ENCODE measurements at places on chromosomes 13 and 19. TPM values are rescaled to one million over a fixed set of nuclear protein-coding genes. Genes with fewer than 3 reads are reported as not detected.
A peak's percentile ranks its signal among the peaks of the same experiment; 100 is the strongest.

DNA sequence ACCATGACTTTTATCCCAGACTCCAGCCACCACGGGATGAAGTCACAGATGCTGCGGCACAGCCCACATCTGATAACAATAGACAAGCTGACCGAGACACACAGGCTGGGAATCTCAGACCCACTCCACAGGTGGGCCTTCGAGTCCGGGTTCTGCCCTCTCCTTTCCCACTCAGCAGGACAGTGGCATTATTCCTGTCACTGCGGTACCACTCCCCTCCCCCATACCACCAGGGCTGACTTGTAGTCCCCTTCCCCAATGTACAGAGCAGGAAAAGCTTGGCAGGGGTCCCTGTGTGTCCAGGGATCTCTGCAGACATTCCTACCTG, 179 bp upstream of the AMER2 start:
- no peak overlapping the region for H3K27ac ChIP-seq
- no peak for DNase-seq
- H3K27me3 ChIP-seq = peaks cover 34% of the 10 kb centered on the region

- H3K27me3 ChIP-seq = no peaks in the 10 kb centered on the region
- H3K36me3 ChIP-seq = no peaks in the 10 kb centered on the region
- no peak overlapping the region for H3K27ac ChIP-seq
- H3K4me3 ChIP-seq = no peak overlapping the region
- peaks cover 8% of the 10 kb centered on the region for H3K4me1 ChIP-seq
Observed at GRCh38 chr19:55212447-55212846, 3.1 kb upstream of the PTPRH start.

GRCh38 chr19:1037621-1038064, 2.3 kb upstream of the ABCA7 start:
- H3K4me3 ChIP-seq = no peak overlapping the region
- H3K36me3 ChIP-seq = peaks cover 27% of the 10 kb centered on the region
- H3K27ac ChIP-seq = no peak overlapping the region
- H3K4me1 ChIP-seq = peaks cover 28% of the 10 kb centered on the region
- H3K27me3 ChIP-seq = no peaks in the 10 kb centered on the region

GRCh38 chr19:44847144-44848035, 1.3 kb downstream of the NECTIN2 start:
- H3K27ac ChIP-seq = peak overlapping the region; percentile 98
- peak; percentile 86 for DNase-seq
- H3K27me3 ChIP-seq = no peaks in the 10 kb centered on the region
- H3K36me3 ChIP-seq = no peaks in the 10 kb centered on the region
- peak overlapping the region; percentile 94 for H3K4me3 ChIP-seq
- peaks cover 38% of the 10 kb centered on the region for H3K4me1 ChIP-seq

- H3K27me3 ChIP-seq = no peaks in the 10 kb centered on the region
- DNase-seq = no peak
- H3K4me3 ChIP-seq = no peak overlapping the region
- no peaks in the 10 kb centered on the region for H3K4me1 ChIP-seq
- no peaks in the 10 kb centered on the region for H3K36me3 ChIP-seq
Observed at GRCh38 chr19:15790096-15790495, 2.6 kb downstream of the OR10H5 start.

GRCh38 chr13:40479196-40479845, 187.1 kb downstream of the FOXO1 start:
- H3K27ac ChIP-seq = no peak overlapping the region
- peaks cover 42% of the 10 kb centered on the region for H3K4me1 ChIP-seq
- DNase-seq = no peak

- H3K4me1 ChIP-seq = peaks cover 9% of the 10 kb centered on the region
- H3K4me3 ChIP-seq = no peak overlapping the region
- no peak overlapping the region for H3K27ac ChIP-seq
- no peak for DNase-seq
- no peaks in the 10 kb centered on the region for H3K27me3 ChIP-seq
Observed at GRCh38 chr19:49447485-49448431, 3.9 kb downstream of the PIH1D1 start.

ZNF90 gene
- 3.0 TPM for total RNA-seq

DNA sequence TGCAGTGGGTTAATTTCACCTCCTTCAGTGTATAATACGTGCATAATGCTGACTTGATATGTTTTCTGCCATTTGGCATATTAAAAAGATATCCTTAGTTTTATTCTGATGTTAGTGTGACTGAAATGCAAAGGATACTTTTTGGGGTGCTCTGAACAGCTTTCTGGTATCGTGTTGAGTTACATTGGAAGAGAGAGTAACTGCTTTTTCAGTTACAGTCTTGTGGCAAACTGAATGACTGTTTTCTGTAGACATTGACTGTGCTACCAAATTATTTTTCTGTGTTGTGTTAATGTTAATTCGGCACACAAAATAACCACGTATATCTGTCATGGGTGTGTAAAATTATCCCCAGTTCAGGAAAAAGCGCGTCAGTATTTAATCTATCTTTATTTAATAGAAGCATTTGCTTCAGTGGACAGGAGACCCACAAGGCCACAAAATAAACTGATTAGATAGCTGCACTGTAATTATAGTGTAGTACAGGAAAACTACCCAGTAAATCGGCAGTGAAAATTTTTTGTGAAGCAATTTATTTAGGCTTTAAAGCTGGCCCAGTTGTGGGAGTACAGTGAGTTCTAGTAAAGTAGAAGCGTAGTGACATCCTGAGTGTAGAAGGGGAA, 2.5 kb downstream of the URI1 start:
- no peak for DNase-seq
- peaks cover 23% of the 10 kb centered on the region for H3K4me1 ChIP-seq
- H3K27ac ChIP-seq = no peak overlapping the region

DNA sequence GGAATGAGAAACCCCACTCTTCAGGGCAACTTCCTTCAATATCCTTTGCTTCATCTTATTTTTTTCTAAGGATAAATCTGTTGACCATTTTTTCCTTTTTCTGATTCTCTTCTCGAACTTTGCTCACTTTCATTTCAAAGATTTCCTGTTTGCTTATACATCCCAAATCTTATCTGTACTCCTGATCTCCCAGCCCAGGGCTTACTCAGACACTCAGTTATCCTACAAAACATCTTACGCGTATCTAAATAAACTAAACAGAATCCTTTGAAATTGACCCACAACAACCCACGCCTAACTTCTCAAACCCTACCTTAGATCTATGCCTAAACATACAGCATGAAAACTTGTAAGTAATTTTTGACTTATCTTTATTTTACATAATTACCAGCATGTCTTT, 179.2 kb downstream of the ABCC4 start:
- no peak for DNase-seq
- no peak overlapping the region for H3K4me3 ChIP-seq
- no peaks in the 10 kb centered on the region for H3K27me3 ChIP-seq

ICAM4 gene
- total RNA-seq = 0.41 TPM

DNA sequence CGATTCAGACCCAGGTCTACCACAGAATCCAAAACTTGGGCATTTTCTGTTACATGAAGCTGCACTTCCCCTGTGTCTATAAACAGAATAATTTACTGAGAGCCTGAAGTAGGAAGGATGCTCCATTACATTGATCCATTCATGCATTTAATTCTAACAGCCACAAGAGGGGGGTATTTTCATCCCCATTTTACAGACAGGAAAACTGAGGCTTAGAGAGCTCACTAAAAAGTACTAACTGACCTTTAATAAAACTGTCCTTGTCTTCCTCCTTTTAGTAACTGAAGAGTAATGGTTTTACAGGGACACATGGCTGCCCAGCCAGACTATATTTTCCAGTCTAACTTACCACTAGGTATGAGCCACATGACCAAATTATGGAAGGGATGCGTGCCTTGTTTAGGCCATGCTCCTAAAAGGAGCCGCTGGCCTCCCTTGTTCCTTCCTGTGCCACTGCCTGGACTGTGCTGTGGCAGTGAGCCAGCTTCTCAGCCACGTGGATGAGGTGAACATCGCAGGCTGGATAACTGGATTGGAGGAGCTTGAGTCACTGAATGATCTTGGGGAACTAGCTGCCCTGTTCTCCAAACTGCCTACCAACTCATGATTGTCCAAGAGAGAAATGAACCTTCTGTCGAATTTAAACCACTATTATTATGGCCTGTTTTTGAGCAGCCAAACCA, 108.3 kb downstream of the DOCK9 start:
- no peaks in the 10 kb centered on the region for H3K27me3 ChIP-seq
- H3K27ac ChIP-seq = no peak overlapping the region
- H3K4me1 ChIP-seq = no peaks in the 10 kb centered on the region
- peaks cover 17% of the 10 kb centered on the region for H3K36me3 ChIP-seq
- no peak overlapping the region for H3K4me3 ChIP-seq

GRCh38 chr13:61664801-61665705, 249.4 kb upstream of the PCDH20 start:
- peak; percentile 19 for DNase-seq
- H3K27ac ChIP-seq = no peak overlapping the region
- H3K36me3 ChIP-seq = no peaks in the 10 kb centered on the region
- H3K27me3 ChIP-seq = no peaks in the 10 kb centered on the region

DNA sequence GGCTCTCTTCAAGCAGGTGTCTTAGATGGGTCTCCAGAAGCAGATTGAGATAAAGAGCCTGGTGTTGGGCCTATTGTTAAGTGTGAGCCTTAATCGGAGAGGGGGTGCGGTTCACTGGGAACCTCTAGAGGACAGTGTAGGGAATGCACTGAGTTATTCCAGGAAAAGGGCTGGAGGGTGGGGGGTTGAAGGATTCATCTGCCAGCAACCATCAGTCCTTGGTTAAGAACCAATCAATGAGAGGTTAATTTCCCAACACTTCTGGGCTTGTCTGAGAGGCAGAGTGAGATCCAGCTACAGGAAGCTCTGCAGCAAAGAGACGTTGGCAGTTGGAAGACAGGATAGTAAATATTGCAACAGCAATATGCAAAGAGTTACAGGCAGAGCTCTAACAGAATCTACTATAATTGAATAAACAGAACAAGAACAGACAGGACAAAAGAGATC, 28.7 kb downstream of the CYP4F2 start:
- no peaks in the 10 kb centered on the region for H3K4me1 ChIP-seq
- no peaks in the 10 kb centered on the region for H3K36me3 ChIP-seq
- H3K27me3 ChIP-seq = peaks cover 12% of the 10 kb centered on the region
- H3K27ac ChIP-seq = no peak overlapping the region

GRCh38 chr13:84255226-84255797, 373.0 kb upstream of the SLITRK1 start:
- no peak overlapping the region for H3K27ac ChIP-seq
- no peaks in the 10 kb centered on the region for H3K36me3 ChIP-seq
- DNase-seq = no peak
- H3K4me1 ChIP-seq = no peaks in the 10 kb centered on the region

AP2A1 gene
- total RNA-seq = 253 TPM

- no peak overlapping the region for H3K4me3 ChIP-seq
- no peaks in the 10 kb centered on the region for H3K36me3 ChIP-seq
- H3K27ac ChIP-seq = no peak overlapping the region
- no peaks in the 10 kb centered on the region for H3K4me1 ChIP-seq
Observed at GRCh38 chr13:111017755-111018459, 97.2 kb upstream of the ARHGEF7 start.

- H3K27ac ChIP-seq = peak overlapping the region; percentile 57
- H3K4me3 ChIP-seq = no peak overlapping the region
- no peaks in the 10 kb centered on the region for H3K27me3 ChIP-seq
- peak; percentile 84 for DNase-seq
Observed at GRCh38 chr19:45424191-45425058, 708 bp upstream of the ERCC1 start.

GRCh38 chr19:15118789-15119494, 11.7 kb downstream of the SYDE1 start:
- no peaks in the 10 kb centered on the region for H3K36me3 ChIP-seq
- DNase-seq = no peak

DNA sequence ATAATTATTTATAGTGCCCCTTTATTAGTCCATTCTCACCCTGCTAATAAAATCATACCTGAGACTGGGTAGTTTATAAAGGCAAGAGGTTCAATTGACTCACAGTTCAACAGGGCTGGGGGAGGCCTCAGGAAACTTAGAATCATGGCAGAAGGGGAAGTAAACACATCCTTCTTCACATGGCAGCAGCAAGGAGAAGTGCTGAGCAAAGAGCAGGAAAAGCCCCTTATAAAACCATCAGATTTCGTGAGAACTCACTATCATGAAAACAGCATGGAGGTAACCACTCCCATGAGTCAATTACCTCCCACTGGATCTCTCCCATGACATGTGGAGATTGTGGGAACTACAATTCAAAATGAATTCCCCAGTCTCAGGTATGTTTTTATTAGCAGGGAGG, 89.9 kb upstream of the STARD13 start:
- no peaks in the 10 kb centered on the region for H3K36me3 ChIP-seq
- peaks cover 10% of the 10 kb centered on the region for H3K4me1 ChIP-seq
- no peak overlapping the region for H3K27ac ChIP-seq
- no peak for DNase-seq

- no peaks in the 10 kb centered on the region for H3K36me3 ChIP-seq
- DNase-seq = no peak
- no peak overlapping the region for H3K27ac ChIP-seq
- no peaks in the 10 kb centered on the region for H3K4me1 ChIP-seq
- H3K27me3 ChIP-seq = no peaks in the 10 kb centered on the region
- no peak overlapping the region for H3K4me3 ChIP-seq
Observed at GRCh38 chr19:16295057-16295456, 29.6 kb upstream of the KLF2 start.

GRCh38 chr19:42985588-42985987, 40.7 kb downstream of the PSG11 start:
- no peaks in the 10 kb centered on the region for H3K36me3 ChIP-seq
- no peak overlapping the region for H3K27ac ChIP-seq
- H3K4me1 ChIP-seq = no peaks in the 10 kb centered on the region
- H3K27me3 ChIP-seq = no peaks in the 10 kb centered on the region

DNA sequence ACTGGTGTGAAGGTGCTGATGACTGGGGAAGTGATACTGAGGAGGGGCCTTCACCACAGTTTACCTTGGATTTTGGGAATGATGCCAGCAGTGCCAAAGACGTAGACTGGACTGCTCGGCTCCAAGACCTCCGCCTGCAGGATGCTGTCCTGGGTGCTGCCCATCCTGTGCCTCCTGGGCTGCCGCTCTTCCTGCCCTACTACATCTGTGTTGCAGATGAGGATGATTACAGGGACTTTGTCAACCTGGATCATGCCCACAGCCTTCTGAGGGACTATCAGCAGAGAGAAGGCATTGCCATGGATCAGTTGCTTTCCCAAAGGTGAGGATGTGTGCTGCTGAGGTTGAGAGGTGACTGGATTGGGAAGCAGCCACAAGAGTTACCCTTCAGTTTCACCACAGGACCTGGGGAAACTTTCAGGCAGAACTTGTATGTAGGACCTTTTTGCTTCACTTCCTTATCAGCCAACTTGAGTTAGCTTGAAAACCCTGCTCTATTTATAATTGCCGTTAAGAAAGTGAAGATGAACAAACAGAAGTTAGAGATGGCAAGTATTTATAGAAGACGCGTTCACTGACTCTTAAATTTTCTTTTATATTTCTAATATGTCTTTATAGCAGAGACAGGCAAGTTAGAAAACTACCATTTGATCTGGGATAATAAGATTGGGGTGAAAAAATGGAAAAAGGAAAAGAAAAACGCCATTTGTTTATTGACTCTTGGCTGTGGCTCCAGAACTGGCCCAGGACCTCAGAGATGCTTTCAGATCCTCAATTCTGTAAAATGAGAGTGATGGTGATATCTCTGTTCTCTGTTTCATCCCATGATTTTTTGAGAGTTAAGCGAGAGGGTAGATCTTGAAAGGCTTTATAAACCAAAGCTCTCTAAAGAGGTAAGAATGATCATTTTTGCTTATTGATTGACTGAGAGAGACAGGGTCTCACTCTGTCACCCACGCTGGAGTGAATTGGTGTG, 5.3 kb downstream of the PDCD2L start:
- DNase-seq = no peak
- no peaks in the 10 kb centered on the region for H3K4me1 ChIP-seq
- no peaks in the 10 kb centered on the region for H3K27me3 ChIP-seq

GRCh38 chr13:31674051-31674450, 65.3 kb upstream of the RXFP2 start:
- H3K4me1 ChIP-seq = no peaks in the 10 kb centered on the region
- no peak overlapping the region for H3K4me3 ChIP-seq
- H3K36me3 ChIP-seq = no peaks in the 10 kb centered on the region
- no peak for DNase-seq
- no peak overlapping the region for H3K27ac ChIP-seq

KLHL1 gene
- total RNA-seq = not detected
